ENCODE measurements at places on chromosomes 12 and 14.

DNA sequence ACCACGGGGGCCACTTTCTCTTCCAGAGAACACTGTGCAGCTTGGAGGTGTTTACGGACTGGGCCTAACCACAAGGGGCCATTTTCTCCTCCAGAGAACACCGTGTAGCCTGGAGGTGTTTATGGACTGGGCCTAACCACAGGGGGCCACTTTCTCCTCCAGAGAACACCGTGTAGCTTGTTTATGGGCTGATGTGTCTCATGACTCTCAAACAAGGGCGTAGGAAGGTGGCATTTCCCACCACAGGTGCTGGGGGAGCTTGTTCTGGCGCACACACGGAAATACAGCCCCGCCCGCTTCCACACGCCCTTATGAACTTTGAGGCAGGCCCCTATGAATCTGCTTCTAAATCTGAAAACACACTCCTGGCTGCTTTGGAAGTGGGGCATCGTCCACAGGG, 174.6 kb upstream of the SFSWAP start:
- no peak for DNase-seq

- DNase-seq: no peak
Observed at GRCh38 chr14:87059060-87059839, 933.7 kb downstream of the GALC start.

DNA sequence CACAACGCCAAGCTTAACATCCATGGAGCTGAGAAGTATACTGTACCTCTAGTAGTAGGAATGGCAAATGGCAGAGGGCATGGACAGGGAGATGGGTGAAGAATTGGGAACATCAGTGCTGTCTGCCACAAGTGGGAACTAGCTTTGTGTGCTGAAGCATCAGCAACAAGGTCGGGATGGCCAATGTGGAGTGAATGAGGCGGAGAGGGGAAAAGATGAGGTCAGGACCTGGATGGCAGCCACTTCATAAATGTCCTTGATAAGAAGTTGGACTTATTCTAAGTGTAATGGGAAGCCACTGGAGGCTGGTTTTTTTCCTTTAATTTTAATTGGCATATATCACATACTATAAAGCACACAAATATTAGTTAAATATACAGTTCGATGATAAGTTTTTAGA, 21.9 kb upstream of the CLMN start:
- no peak for DNase-seq

DNA sequence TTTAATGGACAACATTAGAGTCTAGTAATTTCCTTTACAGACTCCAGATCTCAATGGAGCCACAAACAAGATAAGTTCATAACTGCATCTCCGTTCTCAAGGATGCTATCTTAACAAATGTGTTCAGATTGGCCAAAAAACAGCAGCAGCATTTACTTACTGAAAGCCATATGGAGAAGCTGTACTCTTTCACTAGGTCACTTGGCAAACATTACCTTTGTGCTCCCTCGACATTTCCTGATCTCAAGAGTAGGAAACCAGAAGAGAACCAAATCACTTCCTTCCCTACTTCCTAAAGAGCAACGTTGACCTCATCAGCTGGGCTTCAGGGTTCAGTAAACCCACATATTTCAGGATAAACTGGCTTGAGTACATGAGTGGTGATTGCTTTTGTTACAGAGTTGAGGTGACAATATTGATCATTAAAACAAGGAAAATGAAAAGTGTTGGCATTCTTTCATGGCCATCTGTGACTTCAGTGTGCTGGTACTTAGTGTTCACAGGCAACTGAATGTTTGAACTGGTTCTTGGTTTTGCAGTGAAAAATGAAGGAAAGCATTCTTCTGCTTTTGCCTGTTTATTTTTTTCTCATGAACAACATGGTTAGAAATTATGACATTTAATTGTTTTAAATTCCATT, 449.6 kb downstream of the TMEM117 start:
- peak; percentile 26 for DNase-seq

- DNase-seq: no peak
Observed at GRCh38 chr12:116480210-116480810, 78.9 kb upstream of the MAP1LC3B2 start.

All from kidney tubule cell (primary cell).